ENCODE measurements at places on chromosomes 3 and 15.

- DNase-seq, result no peak
Measured at GRCh38 chr3:100811779-100812507, 102.6 kb downstream of the TFG start.

DNA sequence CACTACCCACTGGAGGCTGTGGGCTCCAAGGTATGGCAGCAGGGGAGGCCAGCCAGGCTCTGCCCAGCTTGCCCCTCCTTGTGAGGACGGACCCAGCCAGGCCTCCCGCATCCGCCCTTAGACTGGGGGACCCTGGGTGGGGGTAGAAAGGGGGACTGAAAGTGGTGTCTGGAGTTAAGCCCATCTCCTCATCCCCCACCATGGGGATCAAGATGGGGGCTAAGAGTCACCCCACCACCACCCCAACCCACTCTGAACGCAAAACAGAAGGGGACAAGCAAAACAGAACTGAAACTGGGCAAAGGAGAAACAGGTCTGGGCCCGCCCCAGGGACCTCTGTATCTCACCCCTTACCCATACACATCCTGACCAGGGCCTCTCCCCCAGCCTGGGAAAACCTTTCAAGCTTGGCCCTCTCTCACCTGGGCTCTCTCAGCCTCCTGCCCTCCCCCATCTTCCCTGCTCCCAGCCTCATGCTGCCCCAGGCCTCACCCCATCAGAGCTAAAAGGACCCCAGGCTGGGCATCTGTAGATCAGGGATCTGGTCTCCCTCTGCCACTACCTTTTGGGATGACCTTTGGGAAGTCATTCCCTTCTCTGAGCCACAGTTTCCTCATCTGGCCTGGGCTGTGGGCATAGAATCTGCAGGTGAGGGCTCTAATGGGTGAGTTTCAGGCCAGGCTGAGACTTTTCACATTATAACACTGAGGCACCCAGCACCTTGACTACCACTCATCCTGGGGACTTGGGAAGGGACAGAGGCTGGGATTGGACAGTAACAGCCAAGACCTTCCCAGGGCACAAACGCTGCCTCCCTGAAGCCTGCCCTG lies 30.0 kb upstream of the CYP11A1 start:
- DNase-seq, result no peak

GRCh38 chr3:195859061-195859845 lies 47.5 kb upstream of the MUC4 start:
- DNase-seq, result peak; percentile 29

- DNase-seq, result no peak
Measured at GRCh38 chr3:102926618-102927017, 491.8 kb downstream of the ZPLD1 start.

- DNase-seq, result no peak
Measured at GRCh38 chr3:187669675-187670504, at the start of gene SST. TSS of gene SST (minus strand) at chr3:187670394. CDS start at chr3:187670291, 103 bp downstream.

DNA sequence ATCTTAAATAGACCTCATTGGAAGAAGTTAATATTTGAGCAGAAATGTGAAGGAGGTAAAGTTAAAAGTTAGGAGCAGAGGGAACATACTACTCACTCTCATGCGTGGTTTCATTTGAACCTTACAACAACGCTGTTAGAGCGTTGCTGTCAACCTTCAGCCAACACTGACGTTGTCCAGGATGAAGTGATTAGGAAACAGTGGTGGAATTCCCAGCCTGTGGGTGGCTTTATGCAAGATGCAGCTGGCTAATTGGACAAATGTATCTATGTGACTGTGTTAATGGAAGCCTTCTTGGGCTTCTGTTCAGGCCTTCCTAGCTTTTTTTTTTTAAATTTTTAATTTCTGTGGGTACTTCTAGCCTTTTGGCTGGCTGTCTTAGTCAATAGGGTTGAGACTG lies 40.5 kb downstream of the PTPRG start:
- DNase-seq, result no peak
